ENCODE measurements at places on chromosomes 7 and 10.

DNA sequence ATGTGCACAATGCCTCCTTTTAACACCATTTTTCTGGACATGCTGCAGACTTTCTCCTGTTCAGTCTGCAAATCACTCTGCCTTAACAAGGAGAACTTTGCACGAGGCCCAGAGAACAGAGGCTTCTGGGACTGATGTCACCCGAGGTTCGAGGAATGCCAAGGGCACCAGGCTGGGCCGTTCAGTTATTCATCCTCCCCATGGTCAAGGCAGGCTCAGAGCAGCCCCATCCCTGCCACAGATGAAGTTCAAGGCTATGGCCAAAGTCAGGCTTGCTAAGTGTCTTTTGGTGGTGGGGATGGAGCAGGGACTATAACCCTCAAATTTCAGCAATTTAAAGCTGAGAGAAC lies 9.4 kb upstream of the DUSP5 start:
- no peak for DNase-seq

DNA sequence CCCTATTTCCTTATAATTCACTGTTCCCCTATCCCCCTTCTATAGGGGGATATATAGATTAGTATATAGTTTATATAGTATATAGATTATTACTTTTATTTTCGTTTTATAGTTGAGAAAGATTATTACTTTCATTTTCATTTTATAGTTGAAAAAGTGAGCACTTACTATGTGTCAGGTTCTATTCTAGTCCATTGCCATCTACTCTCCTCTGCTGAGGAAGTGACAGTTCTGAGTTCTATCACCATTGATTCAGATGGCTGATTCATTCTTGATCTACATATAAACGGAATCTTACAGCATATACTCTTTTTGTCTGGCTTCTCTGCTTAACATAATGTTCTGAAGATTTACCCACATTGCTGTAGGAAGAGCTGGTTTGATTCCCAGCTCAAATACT lies 20.7 kb upstream of the CAV2 start:
- no peak for DNase-seq

DNA sequence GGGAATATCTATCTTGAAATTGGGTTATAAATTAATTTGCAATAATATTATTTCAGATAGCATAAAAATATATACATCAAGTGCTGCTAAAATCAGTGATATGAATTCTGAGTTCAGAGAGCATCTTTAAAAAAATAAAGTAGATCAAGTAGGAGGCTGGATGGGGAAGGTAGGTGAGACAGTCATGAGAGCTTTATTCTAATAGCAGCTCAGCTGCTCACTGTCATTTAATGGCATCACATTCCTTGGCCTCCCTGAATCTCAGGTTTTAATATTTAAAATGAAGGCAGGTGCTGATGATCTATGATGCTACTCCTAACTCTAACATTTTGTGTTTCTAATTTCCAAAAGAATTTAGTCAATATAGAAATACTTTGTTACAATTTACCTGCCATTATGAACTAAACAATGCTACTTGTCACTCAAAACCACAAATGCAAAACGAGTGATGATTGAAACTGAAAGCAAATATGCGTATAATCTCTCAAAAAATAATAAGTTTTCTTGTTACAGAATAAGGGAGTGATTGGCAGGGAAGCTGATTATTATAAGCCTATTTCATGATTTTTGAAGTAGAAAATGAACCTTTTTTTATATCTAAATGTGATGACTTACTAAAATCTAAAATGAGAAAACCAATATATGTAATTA lies 147.6 kb upstream of the CSTF2T start:
- no peak for DNase-seq

- DNase-seq = no peak
Measured at GRCh38 chr10:124962421-124962820, 20.5 kb downstream of the ZRANB1 start.

DNA sequence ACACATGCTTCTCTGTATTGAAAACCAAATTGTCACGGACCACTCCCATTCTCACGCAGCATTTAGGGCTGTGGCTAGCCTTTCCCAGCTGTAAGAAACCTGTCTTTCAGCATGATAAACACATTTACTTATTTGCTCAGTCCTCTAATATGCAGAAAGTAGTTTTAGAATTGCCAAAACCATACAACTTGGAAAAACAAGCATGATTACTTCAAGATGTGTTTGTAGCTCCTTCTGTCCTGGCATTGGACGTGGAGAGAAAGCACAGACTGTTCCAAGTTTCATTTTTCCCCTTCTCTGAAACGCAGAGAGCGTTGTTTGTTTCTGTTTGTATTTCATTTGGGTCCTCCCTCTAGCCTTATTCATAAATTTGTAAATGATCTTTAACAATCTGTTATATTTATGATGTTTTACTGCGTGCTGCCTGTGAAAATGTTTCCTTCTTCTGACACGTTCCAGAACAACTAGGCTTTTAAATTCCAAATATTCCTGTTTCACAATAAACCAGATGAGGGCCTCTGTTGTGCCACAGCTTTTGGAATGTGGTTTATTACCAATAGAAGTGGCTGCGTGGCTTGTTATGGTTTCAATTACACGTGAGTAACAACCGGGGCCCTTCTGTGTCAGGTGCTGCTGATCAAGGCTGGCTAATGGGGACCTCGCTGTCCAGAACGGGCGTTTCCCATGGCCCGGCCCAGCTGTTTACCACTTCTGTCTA lies 26.1 kb downstream of the MNX1 start:
- DNase-seq = no peak

- DNase-seq = no peak
Measured at GRCh38 chr10:131280101-131280500, 31.4 kb downstream of the TCERG1L start.

- no peak for DNase-seq
Measured at GRCh38 chr10:73887294-73888039, 13.1 kb upstream of the CAMK2G start.

GRCh38 chr7:16592395-16592794 lies 53.2 kb downstream of the ANKMY2 start:
- DNase-seq = no peak

- no peak for DNase-seq
Measured at GRCh38 chr7:81235997-81236396, 317.1 kb upstream of the SEMA3C start.

- DNase-seq = no peak
Measured at GRCh38 chr10:69475433-69475830, 24.2 kb downstream of the TSPAN15 start.

DNA sequence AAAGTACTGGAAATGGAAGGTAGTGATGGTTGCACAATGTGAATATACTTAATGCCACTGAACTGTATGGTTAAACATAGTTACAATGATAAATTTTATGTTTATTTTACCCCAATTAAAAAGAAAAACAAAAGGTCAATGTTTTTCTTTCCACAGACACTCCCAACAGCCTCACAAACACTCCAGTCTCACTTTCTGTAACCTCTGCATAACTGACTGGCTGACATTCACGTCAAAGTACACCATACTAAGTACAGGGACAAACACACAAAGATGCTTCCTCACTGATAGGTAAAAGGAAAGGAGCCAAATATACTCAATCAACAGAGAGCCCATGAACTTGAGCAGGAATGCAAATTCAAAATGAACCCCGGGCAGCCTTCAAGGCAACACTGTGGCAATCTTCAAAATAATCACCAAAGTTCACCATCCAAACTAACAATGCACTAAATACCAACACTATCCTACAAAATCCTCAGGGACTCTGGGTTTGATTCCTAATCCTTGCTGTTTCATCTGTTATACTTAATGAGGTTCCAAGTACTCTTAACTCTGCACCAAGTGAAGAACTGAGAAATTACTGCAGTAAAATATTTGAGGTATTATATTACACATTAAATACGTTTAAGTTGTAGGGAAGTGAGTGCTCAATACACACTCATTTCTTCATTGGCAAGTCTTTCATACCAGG lies 90.8 kb downstream of the ARMH3 start:
- DNase-seq = no peak

DNA sequence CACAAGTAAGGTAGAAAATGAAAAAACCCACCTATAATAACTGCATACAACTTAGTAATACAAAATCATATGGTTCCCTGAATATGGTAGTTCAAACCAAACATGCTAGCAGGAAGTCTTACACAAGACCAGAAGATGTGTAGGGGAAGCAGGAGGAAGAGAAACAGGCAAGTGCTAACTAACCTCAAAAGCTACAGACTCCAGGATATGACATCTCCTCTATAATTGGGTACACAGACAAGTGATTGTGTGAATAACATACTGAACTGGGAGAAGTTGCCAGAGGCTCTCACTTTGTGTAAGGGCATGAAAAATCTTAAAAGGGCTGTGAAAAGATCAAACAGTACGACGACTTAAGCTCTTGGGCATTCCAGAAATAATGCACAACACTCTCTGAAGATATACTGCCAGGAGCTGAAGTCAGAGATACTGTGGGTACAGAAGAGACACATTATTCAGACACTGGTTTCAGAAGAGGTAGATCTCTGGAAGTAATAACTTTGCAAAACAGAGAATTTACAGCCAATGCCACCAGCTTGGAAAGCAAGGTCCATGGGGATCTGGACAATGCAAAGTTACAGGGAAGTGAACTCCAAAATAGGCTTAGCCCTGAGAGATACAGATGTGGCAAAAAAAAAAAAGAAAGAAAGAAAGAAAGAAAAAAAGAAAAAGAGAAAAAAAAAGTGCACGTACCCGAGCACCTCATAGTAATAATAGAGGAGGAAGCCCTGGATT lies 767.2 kb downstream of the TNS3 start:
- DNase-seq = no peak

DNA sequence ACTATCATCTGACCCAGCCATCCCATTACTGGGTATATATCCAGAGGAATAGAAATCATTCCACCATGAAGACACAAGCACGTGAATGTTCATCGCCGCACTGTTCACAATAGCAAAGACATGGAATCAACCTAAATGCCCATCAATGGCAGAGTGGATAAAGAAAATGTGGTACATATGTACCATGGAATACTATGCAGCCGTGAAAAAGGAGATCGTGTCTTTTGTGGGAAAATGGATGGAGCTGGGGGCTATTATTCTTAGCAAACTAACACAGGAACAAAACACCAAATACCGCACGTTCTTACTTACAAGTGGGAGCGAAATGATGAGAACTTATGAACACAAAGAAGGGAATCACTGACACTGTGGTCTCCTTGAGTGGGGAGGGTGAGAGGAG lies 9.8 kb upstream of the KNDC1 start:
- DNase-seq = no peak

DNA sequence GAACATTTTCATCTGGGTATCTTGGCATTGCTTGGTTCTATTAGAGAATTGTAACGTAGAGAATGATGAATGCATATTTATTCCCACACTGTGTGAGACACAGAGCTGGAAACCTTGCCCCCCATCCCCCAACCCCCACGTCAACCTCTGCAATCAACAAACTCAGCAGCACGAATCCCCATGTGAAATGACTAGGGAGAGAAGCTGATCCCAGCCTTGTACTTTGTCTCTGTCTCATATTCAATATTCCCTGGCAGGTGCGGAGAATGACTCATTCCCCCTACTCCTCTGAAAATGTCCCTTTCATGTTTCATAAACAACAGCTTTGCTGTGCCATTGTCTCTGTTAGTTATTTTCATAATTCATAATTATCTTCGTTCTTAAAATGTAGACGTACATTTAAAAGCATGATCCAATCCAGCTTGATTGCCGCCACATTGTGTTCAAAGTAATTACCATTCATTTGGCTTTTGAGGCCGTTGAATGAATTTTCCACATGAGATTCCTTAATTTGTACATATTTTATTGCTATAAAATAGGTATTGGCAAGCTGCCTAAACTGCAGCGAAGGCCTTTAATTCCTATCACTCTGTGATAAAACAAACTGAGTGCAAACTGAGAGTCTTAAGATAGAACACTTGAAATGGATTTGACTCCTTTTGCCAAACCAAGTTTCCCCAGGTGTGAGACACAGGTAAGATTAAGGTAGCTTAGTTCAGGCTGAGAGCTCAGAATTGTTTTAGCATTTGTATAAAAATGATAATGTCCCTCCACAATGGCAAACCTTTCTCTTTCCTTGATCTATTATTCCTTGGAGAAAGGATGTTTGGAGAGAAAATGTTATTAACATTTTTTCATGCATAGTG lies 920.2 kb downstream of the TYW1 start:
- no peak for DNase-seq

GRCh38 chr7:148395990-148396716 lies 194.4 kb upstream of the C7orf33 start:
- DNase-seq = no peak

DNA sequence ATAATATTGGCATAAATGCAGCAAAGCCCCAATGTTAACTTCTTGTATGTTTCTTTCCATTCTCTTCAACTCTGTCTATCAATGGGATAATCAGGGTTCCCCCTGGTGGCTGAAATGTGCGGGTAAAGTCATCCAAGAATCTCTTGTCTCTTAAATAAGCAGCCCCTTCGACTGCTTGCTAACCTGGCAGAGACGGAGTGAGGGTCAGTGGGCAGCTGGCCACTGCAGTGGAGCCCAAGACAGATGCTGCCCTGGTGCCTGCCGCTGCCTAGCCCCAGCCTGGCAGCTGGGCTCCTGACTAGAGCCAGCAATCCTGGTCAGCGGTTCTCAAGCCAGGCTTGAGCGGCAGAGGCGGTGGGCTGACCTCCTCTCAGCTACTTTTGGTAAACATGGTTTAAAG lies 248.9 kb downstream of the COBL start:
- DNase-seq = peak; percentile 12

- no peak for DNase-seq
Measured at GRCh38 chr10:86657011-86657395, 2.7 kb downstream of the OPN4 start.

- no peak for DNase-seq
Measured at GRCh38 chr10:34184939-34185386, 630.1 kb downstream of the PARD3 start.

- no peak for DNase-seq
Measured at GRCh38 chr7:16430133-16430532, 8.8 kb upstream of the CRPPA start.

GRCh38 chr10:88545359-88545758 lies 37.8 kb downstream of the RNLS start:
- no peak for DNase-seq

DNA sequence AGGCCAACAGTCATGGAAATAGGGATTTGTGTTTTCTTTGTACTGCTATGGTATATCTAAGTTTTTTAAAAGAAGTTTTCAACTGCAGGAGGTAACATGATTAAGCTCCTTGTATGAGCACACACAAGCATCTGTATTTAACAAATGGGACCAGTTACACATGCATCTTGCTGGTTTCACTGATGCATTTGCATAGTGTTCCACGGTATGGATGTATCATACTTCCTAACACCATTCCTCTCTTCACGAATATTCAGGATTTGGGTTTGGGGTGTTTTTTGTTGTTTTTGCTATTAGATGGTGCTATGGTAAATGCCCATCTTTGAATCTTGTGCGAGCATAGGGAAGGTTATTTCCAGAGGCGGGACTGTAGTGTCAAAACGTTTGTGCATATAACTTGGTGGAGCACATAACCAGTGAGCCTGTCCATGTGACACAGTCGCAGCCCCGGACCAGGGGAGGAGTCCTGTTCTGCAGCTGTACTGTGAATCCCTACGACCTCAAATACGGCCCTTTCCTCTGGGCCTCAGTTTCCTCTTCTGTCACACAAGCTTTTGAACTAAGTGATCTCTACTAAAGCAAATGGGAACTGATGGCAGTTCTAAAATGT lies 1.9 kb downstream of the H2BK1 start:
- no peak for DNase-seq

GRCh38 chr10:121313119-121313875 lies 284.9 kb downstream of the FGFR2 start:
- no peak for DNase-seq
